ENCODE measurements at places on chromosomes 7 and 10.

GRCh38 chr10:53570221-53570620 lies 797.6 kb upstream of the MBL2 start:
- no peak for DNase-seq

- no peak for DNase-seq
These were observed 86.5 kb downstream of the DNAJB6 start for GRCh38 chr7:157423348-157423747.

DNA sequence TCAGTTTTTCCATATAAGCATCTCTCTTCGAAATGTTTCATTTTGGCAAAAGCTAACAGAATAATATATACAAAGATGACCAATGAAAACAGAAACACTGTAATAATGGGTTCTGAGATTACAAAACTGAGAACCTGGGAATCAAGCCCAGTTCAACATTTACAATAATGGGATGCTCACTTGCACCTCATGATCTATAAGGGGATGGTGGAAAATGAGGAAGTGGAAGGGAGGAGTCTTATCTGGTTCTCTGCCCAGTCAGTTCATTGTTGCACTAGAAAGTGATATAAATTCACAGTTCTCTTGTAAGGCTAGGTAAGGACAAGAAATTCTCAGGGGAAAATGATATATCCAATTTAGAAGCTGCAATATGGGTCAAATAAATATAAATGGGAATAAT lies 31.7 kb upstream of the RHOBTB1 start:
- DNase-seq: no peak

DNA sequence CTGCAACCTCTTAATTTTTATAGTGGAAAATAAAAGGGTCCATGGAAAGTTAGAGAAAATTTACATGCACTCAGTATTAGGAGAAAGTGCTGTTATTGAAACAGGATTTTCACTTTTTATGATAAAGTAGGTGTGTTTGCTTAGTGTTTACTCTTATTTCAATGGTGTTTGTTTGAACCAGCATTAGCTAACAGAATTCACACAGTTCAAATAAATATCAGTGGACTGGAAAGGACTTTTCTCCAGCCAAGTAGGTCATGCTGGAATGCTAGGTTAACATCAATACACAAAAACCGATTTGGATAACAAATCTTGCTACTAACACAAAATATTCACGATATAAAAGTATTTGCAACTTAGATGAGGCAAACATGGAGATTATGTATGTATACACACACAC lies 49.4 kb upstream of the BET1 start:
- no peak for DNase-seq

GRCh38 chr7:134452991-134453473 lies 5.9 kb downstream of the AKR1B1 start:
- DNase-seq: no peak

- DNase-seq: no peak
These were observed 7.7 kb downstream of the ASB10 start for GRCh38 chr7:151179287-151179860.

GRCh38 chr7:15925608-15926007 lies 239.1 kb upstream of the MEOX2 start:
- no peak for DNase-seq

DNA sequence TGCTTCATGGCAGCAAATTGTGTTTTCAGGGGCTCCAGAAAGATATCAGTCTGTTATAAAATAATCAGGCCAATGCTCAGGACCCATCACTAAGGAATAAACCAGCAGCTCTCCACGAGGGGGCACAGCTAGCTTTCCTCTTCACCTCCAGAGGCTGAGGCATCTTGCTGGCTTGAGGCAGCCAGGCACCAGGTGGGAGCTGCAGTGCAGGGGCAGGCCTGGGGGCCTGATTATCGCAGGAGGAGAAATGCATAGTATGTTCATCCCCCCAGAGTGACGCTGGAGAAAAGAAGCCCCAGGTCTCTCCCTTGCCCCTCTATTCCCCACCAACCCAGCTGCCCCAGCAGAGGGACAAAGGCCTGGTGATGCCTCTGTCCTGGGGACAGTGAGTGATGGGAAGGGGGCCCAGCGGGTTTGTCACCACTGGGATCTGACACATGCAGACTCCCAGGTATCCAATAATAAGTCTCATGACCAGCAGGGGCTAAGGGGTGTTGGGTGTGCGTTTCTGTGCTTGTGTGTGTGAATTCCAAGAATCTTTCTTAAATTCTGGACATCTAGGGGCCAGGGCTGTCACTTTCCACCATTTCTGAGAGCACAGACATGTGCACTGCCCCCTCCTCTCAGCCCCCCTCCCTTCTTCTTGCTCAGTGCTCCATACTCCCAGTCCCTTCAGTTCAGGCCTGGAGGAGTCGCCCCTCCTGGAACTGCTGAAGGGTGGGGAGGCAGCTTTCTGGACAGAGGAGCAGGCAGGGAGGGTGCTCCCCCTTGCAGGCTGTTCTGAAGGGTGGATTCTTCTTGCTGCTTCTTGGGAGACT lies 128.1 kb upstream of the FAM20C start:
- no peak for DNase-seq

DNA sequence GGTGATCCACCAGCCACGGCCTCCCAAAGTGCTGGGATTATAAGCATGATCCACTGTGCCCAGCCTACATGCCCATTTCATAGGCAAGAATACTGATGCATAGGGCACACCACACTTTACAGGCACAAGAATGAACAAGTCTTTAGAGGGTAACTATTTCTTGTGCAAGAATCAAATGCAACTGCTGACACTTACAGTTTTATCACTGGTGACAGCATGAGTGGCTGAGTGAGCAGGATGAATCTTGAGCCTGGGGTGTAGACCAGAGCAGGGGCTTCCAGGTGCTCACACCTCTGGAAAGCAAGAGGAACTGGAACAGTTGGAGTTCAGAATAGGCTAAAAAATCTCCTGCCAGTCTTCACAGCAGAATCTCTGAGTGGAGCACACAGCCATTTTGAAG lies 287.5 kb downstream of the KCNMA1 start:
- DNase-seq: no peak

Measured in iPS DF 19.7 (cell line).